Osteoblast (primary cell): ENCODE measurements at places on chromosomes 3 and 15. TPM values are rescaled to one million over a fixed set of nuclear protein-coding genes. Genes with fewer than 3 reads are reported as not detected.

Gene SUCNR1
- total RNA-seq = under 0.01 TPM in 1 of 2 replicates, not detected in the other

Gene CAND2
- total RNA-seq = 1.2 and 1.4 TPM in 2 replicates

Gene ETV5
- total RNA-seq = 42.3 and 44.5 TPM in 2 replicates

Gene PRR20G
- total RNA-seq = not detected in 2 replicates

Gene TPRG1
- total RNA-seq = 3.5 and 6.5 TPM in 2 replicates

Gene GOLGA8H
- under 0.01 TPM in 1 of 2 replicates, not detected in the other for total RNA-seq

Gene EIF4A2
- 438 and 442 TPM in 2 replicates for total RNA-seq

Gene GOLGA8J
- total RNA-seq = 0.29 TPM in 1 of 2 replicates, not detected in the other

DNA sequence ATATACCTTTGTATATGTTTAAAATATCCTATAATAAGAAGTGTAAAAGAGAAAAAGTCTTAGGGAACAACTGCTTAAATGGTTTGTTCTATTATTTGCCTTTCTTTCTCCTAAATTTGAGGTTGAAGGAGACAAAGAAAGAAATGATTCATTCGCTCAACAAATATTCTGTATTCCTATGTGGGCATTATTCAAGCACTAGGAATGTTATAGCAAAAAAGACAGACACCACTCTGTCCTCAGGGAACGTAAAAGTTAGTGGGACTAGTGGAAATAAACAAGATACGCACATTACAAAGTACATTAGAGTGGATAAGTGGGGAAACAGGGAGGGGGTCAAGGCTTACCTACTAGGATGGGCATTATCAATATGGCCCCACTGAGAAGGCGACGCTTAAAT is 332.2 kb downstream of the LPP start:
- H3K36me3 ChIP-seq = peaks cover 4% of the 10 kb centered on the region
- DNase-seq = peak; percentile 84
- H3K4me3 ChIP-seq = no peak overlapping the region
- H3K4me1 ChIP-seq = peaks cover 52% of the 10 kb centered on the region

DNA sequence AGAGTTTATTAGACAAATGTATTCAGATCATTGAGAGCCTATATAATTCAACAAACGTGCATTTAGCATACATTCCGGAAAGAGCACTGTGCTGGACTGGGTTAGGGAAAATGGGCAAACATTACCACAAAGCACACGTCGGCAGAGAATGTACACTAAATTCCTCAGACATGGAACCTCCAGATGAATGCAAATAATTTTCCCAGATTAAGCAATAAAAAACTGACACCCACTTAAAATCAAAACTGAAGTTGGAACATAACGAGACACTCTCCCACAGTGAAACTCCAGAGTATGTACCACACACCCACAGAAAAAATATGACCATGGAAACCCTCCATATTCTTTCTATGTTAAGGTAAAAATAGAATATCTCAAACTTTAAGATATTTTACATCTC is 4.8 kb downstream of the SECISBP2L start:
- no peak for DNase-seq
- peaks cover 3% of the 10 kb centered on the region for H3K36me3 ChIP-seq
- peaks cover 30% of the 10 kb centered on the region for H3K4me1 ChIP-seq
- H3K27ac ChIP-seq = no peak overlapping the region
- no peak overlapping the region for H3K4me3 ChIP-seq

DNA sequence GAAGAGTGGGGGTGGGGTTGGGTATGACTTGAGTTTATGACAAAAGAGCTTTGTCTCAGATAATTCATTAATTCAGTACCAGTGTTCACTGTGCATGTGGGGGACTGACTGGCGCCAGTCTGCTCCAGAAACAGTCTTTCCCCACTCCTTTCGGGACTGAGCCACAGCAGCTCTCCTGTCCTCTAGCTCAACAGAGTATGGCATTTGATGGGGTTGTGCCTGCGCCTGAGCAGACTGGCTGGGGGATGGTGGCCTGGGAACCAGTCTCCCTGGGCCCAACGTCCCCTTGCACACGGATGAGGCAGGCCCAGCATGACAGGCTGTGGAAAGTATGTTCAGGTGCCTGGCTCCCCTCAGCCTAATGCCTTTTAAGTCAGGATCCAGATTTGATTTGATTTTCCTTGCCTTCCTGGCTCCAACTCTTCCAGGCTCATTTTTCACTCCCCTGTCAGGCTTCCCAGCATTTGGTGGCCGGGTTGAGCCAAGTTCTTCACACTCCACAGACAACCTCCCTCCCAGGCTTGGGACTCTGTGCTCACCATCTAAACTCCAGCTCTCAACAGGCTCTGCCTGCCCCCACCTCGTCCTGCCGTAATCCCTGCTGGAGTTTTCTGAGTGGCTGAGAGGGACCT is 105.0 kb downstream of the MYLK start:
- no peak overlapping the region for H3K4me3 ChIP-seq
- H3K36me3 ChIP-seq = peaks cover 26% of the 10 kb centered on the region
- H3K27me3 ChIP-seq = no peaks in the 10 kb centered on the region
- H3K4me1 ChIP-seq = peaks cover 45% of the 10 kb centered on the region

- H3K27ac ChIP-seq = no peak overlapping the region
- no peaks in the 10 kb centered on the region for H3K36me3 ChIP-seq
- no peaks in the 10 kb centered on the region for H3K27me3 ChIP-seq
- H3K4me3 ChIP-seq = no peak overlapping the region
Observed at GRCh38 chr3:169008776-169009358, 654.6 kb downstream of the MECOM start.

- no peak overlapping the region for H3K27ac ChIP-seq
- no peak for DNase-seq
- H3K4me3 ChIP-seq = no peak overlapping the region
- H3K4me1 ChIP-seq = no peaks in the 10 kb centered on the region
Observed at GRCh38 chr15:78387246-78388037, 47.3 kb downstream of the CRABP1 start.

GRCh38 chr15:63793046-63793483 is 40.7 kb downstream of the HERC1 start:
- H3K36me3 ChIP-seq = no peaks in the 10 kb centered on the region
- DNase-seq = no peak
- H3K4me1 ChIP-seq = peaks cover 3% of the 10 kb centered on the region
- H3K27ac ChIP-seq = no peak overlapping the region
- no peaks in the 10 kb centered on the region for H3K27me3 ChIP-seq
- H3K4me3 ChIP-seq = no peak overlapping the region

DNA sequence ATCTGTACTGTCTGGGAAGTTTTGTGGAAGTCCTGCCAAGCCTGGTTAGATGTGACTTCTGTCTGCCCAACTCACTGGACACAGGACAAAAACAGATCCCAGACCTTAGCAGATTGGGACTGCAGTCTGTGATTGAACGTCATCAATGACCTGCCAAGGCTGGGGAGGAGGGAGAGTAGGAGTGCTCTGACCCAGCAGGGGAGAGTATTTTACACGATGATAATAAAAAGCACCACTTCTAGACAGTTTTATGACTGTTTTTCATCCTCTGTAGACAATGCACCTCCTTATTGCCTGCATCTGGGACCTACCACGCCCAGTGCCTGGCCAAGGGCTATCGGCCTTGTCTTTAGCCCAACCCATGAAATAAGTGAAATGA is 102.3 kb upstream of the NR2E3 start:
- H3K4me3 ChIP-seq = no peak overlapping the region
- peak; percentile 52 for DNase-seq
- H3K27ac ChIP-seq = no peak overlapping the region
- H3K4me1 ChIP-seq = peaks cover 20% of the 10 kb centered on the region

DNA sequence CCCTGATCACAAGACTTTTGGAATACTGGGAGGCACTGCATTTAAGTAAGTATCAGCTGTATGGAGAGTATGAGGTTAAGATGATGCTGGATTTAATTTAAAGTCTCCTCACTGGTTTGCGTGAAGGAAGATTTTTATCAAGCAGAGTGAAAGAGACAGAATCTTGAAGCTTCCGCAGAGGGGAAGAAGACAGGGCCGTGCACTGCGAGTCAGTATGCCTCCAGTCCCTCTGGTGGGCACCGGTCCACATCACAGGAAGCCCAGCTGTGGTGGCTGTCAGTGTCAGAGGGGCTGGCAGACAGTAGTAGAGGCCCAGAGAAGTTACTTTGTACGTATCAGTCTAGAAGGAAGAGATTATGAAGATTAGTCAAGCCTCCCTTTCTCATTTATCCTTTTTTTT is 379.0 kb upstream of the TPRG1 start:
- no peak overlapping the region for H3K27ac ChIP-seq
- H3K4me3 ChIP-seq = no peak overlapping the region
- no peaks in the 10 kb centered on the region for H3K27me3 ChIP-seq
- H3K4me1 ChIP-seq = peaks cover 34% of the 10 kb centered on the region
- DNase-seq = no peak
- H3K36me3 ChIP-seq = no peaks in the 10 kb centered on the region

GRCh38 chr15:98160236-98160635 is 199.7 kb downstream of the ARRDC4 start:
- H3K27ac ChIP-seq = no peak overlapping the region
- no peaks in the 10 kb centered on the region for H3K27me3 ChIP-seq
- H3K36me3 ChIP-seq = no peaks in the 10 kb centered on the region
- H3K4me1 ChIP-seq = no peaks in the 10 kb centered on the region
- DNase-seq = no peak

DNA sequence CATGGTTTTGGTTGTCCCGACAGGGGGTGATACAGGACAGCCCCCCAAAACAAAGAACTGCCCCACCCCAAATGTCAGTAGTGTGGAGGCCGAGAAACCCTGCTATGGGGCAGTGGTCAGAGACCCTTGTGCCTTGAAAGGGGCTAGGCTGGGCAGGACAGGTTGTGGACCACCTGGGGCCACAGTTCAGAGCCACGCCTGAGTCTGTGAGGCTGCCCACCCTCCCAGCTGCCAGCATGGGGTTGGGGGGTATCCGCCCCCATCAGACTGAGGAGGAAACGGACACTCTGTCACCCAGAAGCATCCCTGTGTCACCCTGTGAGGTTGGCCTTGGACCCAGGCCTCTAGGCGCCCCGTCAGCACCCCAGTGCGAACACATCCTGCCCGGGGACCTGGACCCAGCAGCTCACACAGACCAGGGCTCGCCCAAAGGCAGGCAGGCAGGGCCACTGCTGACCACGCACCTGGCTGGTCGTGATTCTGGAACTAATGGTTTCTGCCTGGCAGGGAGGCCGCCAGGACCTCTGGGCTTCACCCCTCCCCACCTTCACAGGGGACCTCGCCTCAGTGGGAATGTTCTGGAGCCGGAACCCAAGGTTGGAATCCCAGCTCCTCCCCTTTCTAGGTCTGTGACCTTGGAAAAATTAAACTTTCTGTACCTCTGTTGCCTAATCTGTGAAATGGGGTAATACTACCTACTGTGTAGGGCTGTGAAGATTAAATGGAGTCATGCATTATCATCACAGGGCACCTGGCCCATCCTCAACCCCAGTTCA is 1.4 kb downstream of the SLC41A3 start:
- no peaks in the 10 kb centered on the region for H3K36me3 ChIP-seq
- H3K4me1 ChIP-seq = no peaks in the 10 kb centered on the region
- H3K4me3 ChIP-seq = no peak overlapping the region
- H3K27me3 ChIP-seq = no peaks in the 10 kb centered on the region
- DNase-seq = peak; percentile 66
- no peak overlapping the region for H3K27ac ChIP-seq

DNA sequence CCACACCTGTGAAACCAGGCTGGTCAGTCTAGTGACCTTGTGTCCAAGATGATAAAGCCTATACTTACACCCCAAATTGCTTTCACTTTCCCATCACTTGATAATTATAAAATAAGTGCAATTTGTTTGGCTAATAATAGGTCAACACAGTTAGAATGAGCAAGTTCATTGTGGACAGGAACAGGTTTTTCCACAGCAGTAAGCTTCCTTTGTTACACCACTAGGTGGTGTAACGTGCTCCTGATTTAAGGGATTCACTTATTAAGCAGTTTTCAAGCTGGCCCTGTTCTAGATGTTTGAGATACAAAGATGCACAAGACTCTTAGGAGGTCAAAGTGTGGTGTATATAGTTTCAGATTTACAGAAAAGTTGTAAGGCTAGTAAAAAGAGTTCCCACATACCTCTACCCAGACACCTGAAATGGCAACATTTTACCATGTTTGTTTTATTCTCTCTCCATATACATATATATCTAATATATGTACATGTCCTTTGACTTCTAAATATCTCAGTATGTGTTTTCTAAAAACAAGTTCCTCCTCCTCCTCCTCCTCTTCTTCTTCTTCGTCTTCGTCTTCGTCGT is 6.8 kb upstream of the MFSD1 start:
- peaks cover 22% of the 10 kb centered on the region for H3K4me1 ChIP-seq
- no peaks in the 10 kb centered on the region for H3K36me3 ChIP-seq
- H3K27ac ChIP-seq = no peak overlapping the region

DNA sequence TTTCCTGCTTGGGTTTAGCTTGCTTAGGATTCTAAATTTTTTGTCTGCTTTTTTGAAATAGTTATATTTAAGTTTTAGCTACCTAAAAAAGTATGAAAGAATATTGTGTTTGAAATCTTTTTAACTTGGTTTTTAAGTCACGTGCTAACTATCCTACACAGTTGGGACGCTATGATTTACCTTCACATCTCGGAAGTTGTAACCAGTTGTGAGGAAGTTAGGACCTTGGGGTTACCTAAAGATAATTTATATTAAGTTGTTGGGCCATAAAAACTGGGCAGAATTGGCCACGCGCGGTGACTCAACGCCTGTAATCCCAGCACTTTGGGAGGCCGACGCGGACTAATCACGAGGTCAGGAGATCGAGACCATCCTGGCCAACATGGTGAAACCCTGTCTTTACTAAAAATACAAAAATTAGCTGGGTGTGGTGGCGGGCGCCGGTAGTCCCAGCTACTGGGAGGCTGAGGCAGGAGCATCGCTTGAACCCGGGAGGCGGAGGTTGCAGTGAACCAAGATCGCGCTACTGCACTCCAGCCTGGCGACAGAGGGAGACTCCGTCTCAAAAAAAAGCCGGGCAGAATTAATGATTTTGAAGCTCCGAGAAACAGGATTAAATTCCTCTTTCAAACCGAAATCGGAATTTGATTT is 1.0 kb downstream of the ZFAND6 start:
- H3K36me3 ChIP-seq = no peaks in the 10 kb centered on the region
- H3K4me3 ChIP-seq = peak overlapping the region; percentile 88
- H3K27ac ChIP-seq = peak overlapping the region; percentile 79
- peaks cover 14% of the 10 kb centered on the region for H3K4me1 ChIP-seq
- H3K27me3 ChIP-seq = peaks cover 16% of the 10 kb centered on the region

DNA sequence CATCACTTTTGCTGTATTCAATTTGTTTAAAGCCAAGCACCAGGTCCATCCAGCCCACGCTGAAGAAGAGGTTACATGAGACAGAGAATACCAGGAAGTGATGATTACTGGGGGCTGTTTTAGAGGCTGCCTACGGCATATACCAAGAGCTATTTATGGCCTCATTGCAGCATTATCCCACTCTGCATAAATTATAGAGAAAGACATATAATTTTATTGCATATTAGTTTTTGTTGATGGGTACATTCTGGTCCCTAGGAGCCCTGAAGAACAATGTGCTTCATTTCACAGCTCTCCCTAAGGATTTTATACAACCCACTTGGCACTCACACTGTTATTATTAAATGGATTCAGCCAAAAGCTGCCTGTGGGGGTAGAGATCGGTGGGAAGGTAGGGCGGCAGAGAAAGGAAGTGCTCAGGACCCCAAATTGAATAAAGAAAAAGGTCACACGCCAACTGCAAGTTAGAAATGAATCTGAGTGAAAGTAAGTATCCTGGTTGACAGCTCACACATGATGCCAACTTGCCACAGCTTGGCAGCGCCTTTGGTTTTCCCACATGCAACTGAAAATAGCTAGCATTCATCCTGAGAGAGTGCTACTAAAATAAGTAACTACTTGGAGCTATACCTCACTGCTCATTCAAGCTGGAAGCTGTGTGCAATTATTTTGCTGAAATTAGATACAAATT is 73.7 kb downstream of the CCNL1 start:
- no peaks in the 10 kb centered on the region for H3K36me3 ChIP-seq
- H3K4me3 ChIP-seq = no peak overlapping the region
- no peak for DNase-seq
- peak overlapping the region; percentile 94 for H3K27ac ChIP-seq
- no peaks in the 10 kb centered on the region for H3K27me3 ChIP-seq
- H3K4me1 ChIP-seq = peaks cover 55% of the 10 kb centered on the region
